ENCODE measurements at places on chromosomes 5 and 9.

- no peak for DNase-seq
Observed at GRCh38 chr9:130144703-130145102, 27.5 kb upstream of the NCS1 start.

DNA sequence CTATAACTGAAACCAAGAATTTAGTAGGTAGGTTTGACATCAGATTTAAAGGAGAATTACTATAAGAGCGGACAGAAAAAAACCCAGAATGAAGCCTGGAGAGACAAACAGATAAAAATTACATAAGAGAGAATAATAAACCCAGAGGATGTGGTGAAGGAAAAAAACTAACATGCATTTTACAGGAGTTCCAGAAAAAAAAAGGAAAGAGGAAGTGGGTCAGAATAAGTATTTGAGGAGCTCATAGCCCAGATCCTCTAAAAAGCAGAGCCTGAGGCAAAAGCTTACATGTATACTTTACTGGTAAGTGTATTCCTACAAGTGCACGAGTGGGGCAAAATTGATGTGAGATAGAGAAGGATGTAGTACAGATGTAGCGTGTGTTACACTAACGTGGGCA is 43.1 kb upstream of the NAA35 start:
- no peak for DNase-seq

DNA sequence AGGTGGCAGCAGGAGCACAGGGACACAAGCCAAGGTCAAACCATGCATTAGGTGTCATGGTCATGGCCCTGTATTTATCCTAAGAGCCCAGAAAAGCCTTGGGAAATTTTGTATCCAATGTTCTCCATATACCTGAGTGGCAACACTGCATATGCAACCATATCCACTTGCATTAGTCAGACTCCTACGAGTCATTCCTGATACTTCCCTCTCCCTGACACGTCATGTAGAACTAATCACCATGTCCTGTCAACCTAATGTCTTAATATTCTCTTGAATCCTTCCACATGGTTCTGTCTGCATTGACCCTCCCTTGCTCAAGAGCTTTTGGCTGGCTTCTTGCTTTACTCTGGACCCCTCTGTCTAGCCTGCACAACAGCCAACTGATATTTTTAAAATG is 9.4 kb downstream of the SCGB3A2 start:
- peak; percentile 25 for DNase-seq

GRCh38 chr5:32044434-32044833 is 129.7 kb downstream of the GOLPH3 start:
- peak; percentile 12 for DNase-seq

DNA sequence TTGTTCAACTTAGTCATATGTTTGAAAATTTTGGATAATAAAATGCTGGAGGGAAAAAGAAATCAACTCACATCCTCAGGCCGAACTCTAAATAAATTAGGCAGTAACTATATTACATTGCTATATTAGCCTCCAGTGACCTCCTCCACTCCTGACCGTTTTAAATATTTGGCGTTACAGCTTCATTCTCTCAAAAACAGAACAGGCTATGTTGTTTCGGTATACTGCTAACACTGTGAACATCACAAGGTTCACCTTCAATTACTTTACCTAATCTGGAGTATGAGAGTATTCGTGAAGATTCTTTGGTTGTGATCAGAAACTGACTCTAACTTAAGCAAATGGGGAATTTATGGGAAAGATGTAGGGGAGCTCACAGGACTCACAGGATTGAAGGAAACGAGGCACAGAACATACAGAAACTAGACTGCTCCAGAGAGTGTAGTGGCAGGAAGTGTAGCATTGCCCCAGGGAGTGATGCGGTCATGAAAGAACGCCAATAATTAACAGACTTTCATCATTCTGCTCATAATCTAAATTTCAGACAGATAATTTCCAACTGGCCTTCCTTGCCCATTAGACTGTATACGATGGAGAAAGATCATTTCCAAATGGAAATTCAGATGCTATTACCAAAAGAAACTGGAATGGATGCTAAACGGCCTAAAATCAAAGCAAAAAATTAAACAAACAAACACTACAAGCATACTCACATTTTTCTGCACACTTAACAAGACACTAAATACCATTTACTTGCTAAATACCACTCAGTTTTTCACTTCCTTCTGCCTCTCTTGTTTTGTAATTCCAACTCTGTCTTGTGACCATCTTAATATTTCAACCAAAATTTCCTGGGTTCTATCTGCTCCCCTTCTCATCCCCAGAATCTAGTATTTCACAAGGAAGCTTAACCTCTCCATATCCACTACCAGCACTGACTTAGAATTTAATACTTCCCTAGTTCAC is 110.1 kb upstream of the LPAR1 start:
- DNase-seq = peak; percentile 26
